GM23338 (cell line): ENCODE measurements at places on chromosomes 16 and 17. TPM values are rescaled to one million over a fixed set of nuclear protein-coding genes. Genes with fewer than 3 reads are reported as not detected.

Gene RPTOR
- 33.0 and 38.0 TPM in 2 replicates for total RNA-seq

Gene CXCL16
- total RNA-seq, result 4.1 and 6.8 TPM in 2 replicates

Gene CDH1
- 142 TPM in 2 replicates for total RNA-seq

Gene TBC1D3H
- total RNA-seq, result not detected in 2 replicates

Gene KRTAP2-2
- total RNA-seq, result not detected in 2 replicates

Gene MYO19
- 129 and 150 TPM in 2 replicates for total RNA-seq

Gene ACAP1
- total RNA-seq, result 30.7 and 35.8 TPM in 2 replicates

Gene C17orf58
- 30.9 and 42.3 TPM in 2 replicates for total RNA-seq

Gene CRHR1
- total RNA-seq, result 0.70 and 0.76 TPM in 2 replicates

Gene HNF1B
- total RNA-seq, result 0.04 and 0.07 TPM in 2 replicates

Gene SLC2A4
- 10.2 and 13.6 TPM in 2 replicates for total RNA-seq

Gene C16orf54
- not detected in 2 replicates for total RNA-seq
